ENCODE measurements at places on chromosomes 2 and 18. TPM values are rescaled to one million over a fixed set of nuclear protein-coding genes. Genes with fewer than 3 reads are reported as not detected.

The OSR1 gene
- 114 TPM for total RNA-seq

The M1AP gene
- total RNA-seq = 0.39 TPM

The G6PC2 gene
- not detected for total RNA-seq

The SKA1 gene
- 4.8 TPM for total RNA-seq

The NPHP1 gene
- 4.3 TPM for total RNA-seq

The ANKMY1 gene
- total RNA-seq = 8.9 TPM

Measured in placental epithelial cell (primary cell).